ENCODE measurements at places on chromosomes 13 and 19.
A peak's percentile ranks its signal among the peaks of the same experiment; 100 is the strongest.

- peak; percentile 20 for DNase-seq
These were observed 18.8 kb downstream of the MTRF1 start for GRCh38 chr13:41244556-41244955.

DNA sequence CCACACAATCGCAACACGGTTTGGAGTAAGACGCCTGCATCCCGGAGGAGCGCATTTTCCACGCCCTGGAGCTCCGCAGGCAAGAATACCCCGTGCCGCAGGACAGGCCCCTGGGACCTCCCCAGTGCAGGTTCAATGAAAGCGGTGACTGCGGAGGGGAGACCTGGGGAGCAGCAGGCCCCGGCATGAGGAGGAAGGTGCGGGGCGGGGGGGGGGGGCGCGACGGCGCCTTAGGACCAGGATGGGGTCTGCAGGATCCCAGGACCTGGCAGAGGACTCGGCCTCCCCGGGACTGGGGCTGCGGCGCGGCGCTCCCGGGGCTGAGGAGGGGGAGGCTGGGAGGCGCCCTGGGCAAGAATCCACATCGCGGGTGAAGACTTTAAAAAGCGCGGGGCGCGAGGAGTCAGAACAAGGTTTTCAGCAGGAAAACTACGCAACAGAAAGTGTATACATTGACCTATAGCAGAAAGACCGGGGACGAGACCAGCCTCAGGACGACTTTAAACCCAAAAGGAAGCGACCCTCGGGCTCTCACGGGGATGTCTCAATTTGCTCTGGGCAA, 432 bp downstream of the ZNF611 start:
- no peak for DNase-seq

DNA sequence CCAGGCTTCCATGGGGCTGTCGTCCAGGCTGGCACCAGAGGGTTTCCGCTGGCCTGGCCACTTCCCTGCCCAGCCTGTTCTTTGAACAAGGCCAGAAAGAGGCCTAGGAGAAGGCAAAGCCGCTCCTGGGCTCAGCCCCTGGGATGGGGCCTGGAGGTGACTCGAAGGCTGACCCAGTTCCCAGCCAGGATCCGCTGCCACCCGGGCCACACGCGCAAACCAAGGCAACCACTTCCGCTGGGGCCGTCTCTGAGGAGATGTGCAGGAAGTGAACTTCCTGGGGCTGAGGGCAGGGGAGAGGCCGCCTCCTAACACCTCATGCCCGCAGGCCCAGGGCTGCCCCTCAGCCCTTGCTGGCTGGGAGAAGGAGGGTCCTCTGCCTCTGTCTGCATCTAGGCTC, 15.2 kb downstream of the PLEKHF1 start:
- peak; percentile 96 for DNase-seq

GRCh38 chr13:42652642-42653415, 78.9 kb downstream of the TNFSF11 start:
- DNase-seq: no peak

GRCh38 chr19:19224852-19225494, 13.2 kb downstream of the NCAN start:
- peak; percentile 51 for DNase-seq

DNA sequence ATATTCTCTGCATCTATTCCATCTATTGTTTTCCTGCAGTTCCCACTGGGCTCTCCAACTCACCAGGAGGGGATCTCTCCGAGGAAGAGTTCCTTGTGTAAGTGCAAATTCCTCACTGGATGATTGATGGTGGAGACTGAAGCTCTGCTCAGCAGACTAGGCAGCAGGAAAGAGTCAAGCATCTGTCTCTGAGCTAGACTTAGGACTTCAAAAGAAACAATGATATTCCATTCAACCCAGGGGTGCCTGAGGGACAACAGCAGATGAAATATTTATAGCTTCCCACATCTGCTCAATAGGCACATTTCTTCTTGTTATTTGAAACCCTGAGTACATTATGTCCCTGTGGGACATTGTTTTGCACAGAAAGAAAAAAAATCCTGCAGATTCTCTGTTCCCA, at the start of the genes OR7A5 and OR7C1:
Gene OR7A5 (minus strand): TSS at position 175 of the 400 bp plus-strand sequence. CDS start 6,944 bp downstream, outside the sequence.
Gene OR7C1 (minus strand): TSS at position 175 of the 400 bp plus-strand sequence. CDS start 35,049 bp downstream, outside the sequence.
- DNase-seq: no peak

DNA sequence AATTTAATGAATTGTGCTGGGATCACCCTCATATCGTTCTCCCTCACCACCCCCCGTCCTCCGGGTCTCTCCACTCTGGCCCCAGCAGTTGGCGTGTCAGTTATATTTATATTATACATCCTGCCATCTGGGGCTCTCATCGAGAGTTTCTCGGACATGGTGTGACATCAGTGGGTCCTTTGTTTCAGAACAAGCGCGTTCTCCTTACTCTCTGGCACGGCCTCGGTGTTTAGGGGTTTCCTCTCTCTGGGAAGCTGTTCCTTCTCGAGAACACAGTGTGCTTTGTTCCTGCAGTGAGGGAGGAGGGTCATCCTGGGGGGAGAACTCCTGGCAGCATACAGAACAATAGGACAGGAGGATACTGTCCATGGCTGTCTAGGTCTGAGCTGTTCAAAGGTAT, 9.8 kb upstream of the MCF2L start:
- no peak for DNase-seq

- no peak for DNase-seq
These were observed 26.4 kb upstream of the ZNF507 start for GRCh38 chr19:32318884-32319520.

DNA sequence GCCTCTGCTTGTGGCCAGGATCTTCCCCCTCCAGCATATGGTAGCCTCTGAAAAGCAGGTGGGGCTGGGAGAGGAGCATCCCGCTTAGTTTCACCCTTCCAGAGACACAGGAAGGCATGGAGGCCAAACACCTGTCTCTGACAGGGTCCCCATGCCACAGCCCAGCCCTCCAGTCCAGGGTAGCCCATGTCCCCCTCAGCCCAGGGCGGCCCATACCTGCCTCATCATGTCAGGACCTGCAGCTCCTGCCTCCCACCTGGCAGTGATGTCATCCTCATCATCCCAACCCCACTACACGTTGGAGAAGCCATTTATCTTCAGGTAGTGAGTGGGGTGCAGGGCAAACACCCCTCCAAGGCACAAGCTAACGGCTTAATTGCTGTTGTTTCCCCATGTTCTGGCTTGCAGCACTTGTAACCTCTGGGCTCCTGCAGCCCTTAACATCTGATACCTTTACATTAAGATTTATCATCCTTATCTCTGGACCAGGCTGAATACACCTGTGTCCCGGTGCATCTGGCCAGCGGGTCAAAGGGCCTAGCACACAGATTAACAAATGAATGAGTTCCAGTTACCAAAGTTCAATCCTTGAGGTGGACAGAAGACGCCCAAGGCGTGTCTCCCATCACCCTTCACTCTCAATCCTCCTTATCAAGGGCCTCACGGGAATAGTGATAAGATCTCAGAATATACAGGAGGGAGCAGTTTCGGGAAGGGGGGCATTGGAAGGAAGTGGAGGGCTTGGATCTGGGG, 22.2 kb downstream of the ZNF175 start:
- no peak for DNase-seq

GRCh38 chr13:113084094-113084942, 21.3 kb upstream of the F7 start:
- no peak for DNase-seq

- no peak for DNase-seq
These were observed 304.4 kb downstream of the NALCN start for GRCh38 chr13:101111894-101112293.
